Bronchial epithelial cell (primary cell): ENCODE measurements at places on chromosomes 5 and 9.

DNA sequence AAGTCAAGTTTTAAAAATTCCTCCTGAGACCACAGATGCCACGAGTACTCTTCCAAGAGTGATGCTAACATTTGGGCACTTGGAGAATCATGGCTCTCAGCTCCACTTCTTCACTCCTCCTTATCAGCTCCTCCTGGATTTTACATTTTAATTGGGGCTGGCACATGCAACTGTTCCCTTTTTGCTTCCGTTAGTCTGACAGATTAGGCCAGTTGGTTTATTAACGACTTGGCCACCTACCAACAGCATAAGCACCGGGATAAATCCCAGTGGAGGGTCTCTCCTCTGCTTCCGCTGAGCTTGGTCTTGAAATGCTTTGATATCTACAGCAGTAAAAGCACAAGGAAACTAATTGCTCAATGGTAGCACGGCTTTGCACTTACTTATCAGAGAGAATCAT lies 134.6 kb upstream of the RASEF start:
- DNase-seq: no peak

DNA sequence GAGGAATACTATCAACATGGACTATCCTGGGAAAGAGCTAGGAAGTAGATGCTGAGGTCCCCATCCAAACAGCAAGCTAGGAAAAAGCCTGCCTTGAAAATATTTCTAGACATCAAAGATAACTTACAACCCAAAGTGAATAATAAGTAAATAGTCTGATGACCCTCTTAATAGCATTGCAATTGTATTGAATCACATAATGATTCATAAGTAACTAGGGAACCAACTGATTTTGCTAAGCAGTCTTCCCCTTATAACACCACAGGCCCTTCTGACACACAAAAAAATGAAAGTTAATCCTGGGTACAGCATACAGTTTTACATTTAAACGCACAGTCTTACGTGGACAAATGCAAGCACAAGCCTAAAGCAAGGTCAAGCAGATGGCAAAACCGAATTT lies 199.3 kb downstream of the RFK start:
- DNase-seq: peak; percentile 77

- DNase-seq: peak; percentile 22
Observed at GRCh38 chr5:173984218-173984617, 4.8 kb upstream of the C5orf47 start.

- DNase-seq: no peak
Observed at GRCh38 chr5:142876817-142877216, 106.6 kb downstream of the ARHGAP26 start.

- DNase-seq: no peak
Observed at GRCh38 chr5:135218790-135219568, 180.1 kb downstream of the MACROH2A1 start.

DNA sequence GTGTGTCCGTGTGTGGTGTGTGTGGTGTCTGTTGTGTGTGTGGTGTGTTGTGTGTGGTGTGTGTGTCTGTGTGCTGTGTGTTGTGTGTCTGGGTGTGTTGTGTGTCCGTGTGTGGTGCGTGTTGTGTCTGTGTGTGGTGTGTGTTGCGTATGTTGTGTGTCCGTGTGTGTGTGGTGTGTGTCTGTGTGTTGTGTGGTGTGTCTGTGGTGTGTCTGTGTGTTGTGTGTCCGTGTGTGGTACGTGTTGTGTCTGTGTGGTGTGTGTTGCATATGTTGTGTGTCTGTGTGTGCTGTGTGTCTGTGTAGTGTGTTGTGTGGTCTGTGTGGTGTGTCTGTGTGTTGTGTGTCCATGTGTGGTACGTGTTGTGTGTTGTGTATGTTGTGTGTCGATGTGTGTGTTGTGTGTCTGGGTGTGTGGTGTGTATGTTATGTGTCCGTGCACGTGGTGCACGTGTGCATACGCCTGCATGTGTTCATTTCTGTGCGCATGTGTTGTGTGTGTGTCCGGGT lies 72.3 kb downstream of the KCNT1 start:
- DNase-seq: no peak

GRCh38 chr5:72465601-72466563 lies 41.3 kb downstream of the ZNF366 start:
- DNase-seq: peak; percentile 52

GRCh38 chr5:142746532-142747433 lies 23.4 kb upstream of the ARHGAP26 start:
- DNase-seq: no peak

- peak; percentile 8 for DNase-seq
Observed at GRCh38 chr5:93305984-93306383, 275.0 kb downstream of the NR2F1-AS1 start.

GRCh38 chr9:37989701-37990100 lies 79.3 kb downstream of the SHB start:
- no peak for DNase-seq

DNA sequence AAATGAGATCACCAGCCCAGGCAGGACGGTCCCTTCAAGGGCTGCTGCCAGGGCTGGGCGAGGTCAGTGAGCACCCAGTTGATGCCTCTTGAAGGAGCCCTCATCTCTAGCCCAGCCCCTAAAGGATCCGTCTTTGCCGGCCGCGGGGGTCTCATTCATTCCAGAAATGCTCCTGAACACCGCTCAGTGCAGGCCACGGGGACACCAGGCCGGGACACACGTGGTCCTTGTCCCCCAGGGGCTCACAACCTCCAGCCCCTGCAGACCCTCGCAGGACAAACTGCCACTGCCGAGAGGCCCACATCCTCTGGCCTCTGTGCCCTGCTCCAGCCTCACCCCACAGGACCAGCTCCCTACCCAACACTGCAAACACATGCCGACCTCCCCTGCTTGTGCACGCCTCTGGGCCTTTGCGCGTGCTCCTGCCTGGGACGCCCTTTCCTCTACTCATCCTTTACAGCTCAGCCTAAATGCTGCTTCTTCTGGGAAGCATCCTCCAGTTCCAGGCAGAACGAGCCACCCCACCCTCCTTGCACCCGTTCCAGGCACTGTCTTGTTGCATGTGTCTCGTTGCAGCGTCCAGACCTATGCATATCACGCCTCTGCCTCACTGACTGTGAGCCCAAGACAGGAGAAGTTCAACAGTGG lies 10.3 kb upstream of the LAMC3 start:
- DNase-seq: no peak

- no peak for DNase-seq
Observed at GRCh38 chr9:83387401-83388185, 150.6 kb downstream of the FRMD3 start.

DNA sequence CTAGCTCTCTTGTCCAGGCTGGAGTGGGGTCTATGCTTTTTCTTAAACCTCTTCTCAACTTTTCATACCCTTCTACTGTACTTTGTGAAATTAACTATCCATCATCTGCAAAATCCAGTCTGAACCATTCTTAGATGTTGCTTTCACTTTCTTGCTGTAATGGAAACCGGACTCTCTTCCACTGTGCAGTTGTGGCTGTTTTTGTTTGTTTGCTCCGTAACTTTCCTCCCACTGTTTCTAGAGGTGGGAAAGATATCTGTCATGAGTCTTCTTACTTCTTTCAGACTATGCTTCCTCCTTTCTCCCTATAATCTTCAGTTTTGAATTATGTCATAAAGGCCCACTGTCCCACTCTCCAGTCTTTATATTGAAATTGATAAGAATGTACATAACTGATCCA lies 6.5 kb downstream of the TNPO1 start:
- no peak for DNase-seq

DNA sequence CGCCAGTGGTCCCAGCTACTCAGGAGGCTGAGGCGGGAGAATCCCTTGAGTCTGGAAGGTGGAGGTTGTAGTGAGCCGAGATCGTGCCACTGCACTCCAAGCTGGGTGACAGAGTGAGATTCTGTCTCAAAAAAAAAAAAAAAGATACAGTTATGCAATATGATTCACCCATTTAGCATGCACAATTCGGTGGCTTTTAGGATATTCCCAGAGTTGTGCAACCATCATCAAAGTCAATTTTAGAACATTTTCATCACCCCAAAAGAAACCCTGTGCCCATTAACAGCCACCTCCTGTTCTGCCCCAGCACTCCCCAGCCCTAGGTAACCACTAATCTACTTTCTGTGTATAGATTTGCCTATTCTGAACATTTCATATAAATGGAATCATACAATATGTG lies 4.3 kb upstream of the DHFR start:
- peak; percentile 12 for DNase-seq

GRCh38 chr9:79883073-79883645 lies 311.4 kb downstream of the TLE4 start:
- DNase-seq: no peak

DNA sequence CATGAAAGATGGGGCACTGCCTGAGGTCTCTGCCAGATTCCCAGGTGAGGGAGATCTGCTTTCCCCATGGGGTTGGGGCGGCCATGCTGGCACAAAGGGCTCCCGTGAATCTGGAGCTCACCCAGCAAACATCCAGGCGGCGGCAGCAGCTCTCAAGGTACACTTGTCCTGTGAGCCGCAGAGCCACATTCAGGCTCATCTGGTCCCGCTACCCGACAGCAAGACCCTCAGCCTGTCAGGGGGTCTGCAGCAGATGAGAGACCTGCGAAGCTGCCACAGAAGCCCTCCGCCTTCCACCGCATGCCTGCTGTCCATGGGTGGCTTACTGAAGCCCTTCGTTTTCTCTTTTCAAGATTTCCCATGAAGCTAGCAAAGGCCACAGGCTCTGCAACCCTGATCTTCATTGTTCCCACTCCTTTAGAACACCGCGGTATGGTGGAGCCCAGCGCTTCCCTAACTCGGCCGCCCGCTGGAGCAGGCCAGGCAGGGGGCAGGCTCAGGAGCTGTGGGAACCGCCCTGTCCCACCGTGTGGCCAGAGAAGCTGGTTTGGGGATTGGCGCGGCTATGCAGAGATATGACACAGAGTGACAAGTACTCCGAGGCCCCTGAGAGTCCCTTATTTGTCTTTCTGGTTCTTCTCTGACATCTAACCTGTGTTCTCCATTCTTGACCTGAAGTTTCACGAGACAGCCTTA lies 8.8 kb downstream of the LRRC14B start:
- DNase-seq: no peak

DNA sequence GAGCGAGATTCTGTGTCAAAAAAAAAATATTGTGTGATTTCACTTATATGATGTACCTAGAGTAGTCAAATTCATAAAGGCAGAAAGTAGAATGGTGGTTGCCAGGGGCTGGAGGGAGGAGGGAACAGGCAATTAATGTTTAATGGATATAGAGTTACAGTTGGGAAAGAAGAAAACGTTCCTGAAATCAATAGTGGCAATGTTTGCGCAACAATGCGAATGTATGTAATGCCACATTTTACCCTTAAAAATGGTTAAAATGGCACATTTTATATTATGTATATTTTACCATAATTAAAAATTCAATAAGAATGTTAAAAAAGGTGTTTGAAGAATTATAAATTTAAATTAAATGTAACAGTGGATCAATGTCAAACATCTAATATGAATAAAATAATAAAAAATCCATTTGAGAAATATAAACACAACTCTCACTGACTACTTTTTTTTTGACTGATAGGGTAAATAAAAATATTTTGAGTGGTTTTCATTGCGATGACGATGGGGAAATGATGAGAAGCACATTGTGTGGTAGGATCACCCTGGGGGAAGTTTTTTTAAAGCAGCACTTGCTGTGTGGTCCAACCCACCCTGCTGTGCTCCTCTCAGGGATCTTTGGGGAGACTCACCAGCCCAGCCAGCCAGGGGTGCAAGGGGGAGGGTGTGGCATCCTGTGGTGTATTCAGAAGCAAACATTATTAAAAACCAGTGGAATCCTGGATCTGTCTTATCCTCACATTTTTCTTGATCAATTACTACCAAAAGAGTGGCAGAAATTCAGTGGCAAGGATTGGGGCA lies 4.3 kb downstream of the FYB1 start:
- no peak for DNase-seq

DNA sequence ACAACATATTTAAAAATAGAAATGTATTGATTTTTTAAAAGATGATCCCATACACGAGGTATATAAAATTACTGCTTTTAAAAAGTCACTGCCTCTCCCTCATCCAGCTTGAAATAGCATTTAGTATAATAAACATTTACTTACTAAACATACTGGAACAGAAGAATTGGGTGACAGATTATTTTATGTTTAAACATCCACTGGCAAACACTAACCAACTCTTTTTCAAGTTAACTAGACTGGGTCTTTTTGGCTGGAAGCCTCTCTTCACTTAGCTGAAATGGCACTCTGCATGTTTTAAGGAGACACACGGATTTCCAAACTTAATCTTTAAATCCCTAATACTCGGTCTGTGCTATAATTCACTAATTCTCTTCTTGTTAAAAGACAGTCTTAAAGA lies 19.0 kb downstream of the CTXN3 start:
- DNase-seq: no peak

DNA sequence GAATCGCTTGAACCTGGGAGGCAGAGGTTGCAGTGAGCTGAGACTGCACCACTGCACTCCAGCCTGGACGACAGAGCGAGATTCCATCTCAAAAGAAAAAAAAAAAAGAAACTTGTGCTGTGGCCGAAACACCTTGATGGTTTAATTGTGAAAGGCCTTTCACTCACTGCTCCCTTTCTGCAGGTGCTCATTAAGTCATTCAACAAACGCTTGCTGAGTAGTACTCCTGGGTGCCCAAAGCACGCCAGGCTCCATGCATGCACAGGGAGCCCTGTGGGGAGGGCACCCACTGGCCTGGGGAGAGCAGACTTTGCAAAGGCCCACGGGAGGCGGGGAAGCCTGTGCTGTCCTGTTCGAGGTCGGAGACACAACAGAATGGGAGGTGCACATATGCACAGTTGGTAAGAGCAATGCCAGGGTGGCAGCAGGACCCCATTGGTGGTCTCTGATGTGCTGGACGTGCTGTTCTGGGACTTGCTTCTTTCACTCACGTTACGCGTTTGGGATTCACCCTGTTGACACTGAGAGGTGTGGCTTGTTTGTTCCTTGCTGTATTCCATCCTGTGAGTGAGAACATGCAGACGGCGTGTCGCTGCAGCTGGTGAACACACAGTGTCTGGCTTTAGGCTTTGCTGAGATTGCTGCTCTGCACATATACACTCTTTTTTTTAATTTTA lies 3.0 kb upstream of the ENTPD2 start:
- no peak for DNase-seq

GRCh38 chr5:82275216-82275664 lies 2.9 kb downstream of the RPS23 start:
- DNase-seq: no peak

DNA sequence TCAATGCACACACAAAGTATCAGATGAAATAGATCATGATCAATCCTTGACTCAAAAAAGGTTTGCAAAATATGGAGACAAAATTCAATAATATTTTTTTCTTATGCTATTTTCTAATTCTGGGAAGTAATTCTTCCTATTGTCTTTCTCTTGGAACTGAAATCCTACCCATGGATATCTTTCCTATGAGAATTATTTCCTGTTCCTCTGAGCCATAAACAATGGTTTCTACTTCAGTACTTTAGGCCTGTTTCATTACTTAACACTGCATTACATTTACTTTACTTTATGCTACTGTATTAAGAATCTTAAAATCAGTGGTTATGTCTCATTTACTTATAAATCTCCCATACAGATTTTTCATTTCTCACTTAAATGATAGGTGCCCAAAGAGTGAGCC lies 1025.4 kb upstream of the ACO1 start:
- DNase-seq: no peak

DNA sequence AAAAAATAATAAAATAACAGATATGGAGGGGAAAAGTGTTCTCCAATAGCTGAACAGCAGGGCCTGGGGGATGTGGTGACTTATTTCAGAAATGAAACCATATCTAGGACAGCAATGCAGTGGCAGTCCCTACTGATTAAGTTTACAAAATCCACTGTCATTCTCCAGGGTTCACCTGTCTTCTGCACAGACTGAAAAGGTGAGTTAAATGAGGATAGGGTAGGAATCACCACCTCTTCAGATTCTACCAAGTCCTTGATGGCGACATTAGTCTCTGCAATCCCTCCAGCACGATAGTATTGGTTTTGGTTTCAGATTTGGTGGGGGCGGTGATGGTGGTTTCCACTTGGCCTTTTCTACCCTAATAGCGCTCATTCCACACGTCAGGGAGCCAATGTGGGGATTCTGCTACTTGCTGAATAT lies 32.3 kb upstream of the NPM1 start:
- no peak for DNase-seq
